Type B pancreatic cell (in vitro differentiated cells): ENCODE measurements at places on chromosomes 13 and 19. TPM values are rescaled to one million over a fixed set of nuclear protein-coding genes. Genes with fewer than 3 reads are reported as not detected.

The TMEM259 gene
- 157 and 173 TPM in 2 replicates for total RNA-seq

The LRRC8E gene
- total RNA-seq: 4.3 and 7.4 TPM in 2 replicates

- H3K27me3 ChIP-seq: no peaks in the 10 kb centered on the region
- H3K27ac ChIP-seq: peak overlapping the region; percentile 70
- H3K4me3 ChIP-seq: no peak overlapping the region
- DNase-seq: no peak
These were observed 10.7 kb downstream of the MARCHF2 start for GRCh38 chr19:8423817-8424223.

DNA sequence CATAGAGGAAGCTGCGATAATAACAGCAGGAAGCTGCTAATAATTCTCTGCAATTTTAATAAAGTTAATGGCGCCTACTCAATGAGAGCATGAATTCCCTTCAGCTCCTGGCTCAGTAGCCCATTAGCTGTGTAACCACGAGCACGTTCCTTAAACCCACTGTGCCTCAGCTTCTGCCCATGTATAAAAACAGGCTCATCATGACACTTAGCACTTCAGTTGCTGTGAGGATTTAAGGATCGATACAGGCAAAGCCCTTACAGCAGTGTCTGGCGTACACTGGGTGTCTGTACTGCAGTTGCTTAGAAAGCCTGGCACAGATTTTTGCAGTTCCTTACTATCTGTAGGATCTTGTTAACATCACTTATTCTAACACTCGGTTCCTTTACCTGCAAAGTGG, 673.4 kb upstream of the ARGLU1 start:
- H3K4me1 ChIP-seq: no peaks in the 10 kb centered on the region
- no peaks in the 10 kb centered on the region for H3K36me3 ChIP-seq
- no peak overlapping the region for H3K4me3 ChIP-seq
- no peak for DNase-seq

GRCh38 chr13:90912247-90912646, 435.2 kb upstream of the MIR17HG start:
- H3K4me3 ChIP-seq: no peak overlapping the region
- H3K4me1 ChIP-seq: no peaks in the 10 kb centered on the region
- DNase-seq: no peak
- no peaks in the 10 kb centered on the region for H3K27me3 ChIP-seq
- no peaks in the 10 kb centered on the region for H3K36me3 ChIP-seq
- no peak overlapping the region for H3K27ac ChIP-seq

The C19orf38 gene
- total RNA-seq: 0.45 and 1.1 TPM in 2 replicates
